ENCODE measurements at places on chromosomes 5 and 9.

DNA sequence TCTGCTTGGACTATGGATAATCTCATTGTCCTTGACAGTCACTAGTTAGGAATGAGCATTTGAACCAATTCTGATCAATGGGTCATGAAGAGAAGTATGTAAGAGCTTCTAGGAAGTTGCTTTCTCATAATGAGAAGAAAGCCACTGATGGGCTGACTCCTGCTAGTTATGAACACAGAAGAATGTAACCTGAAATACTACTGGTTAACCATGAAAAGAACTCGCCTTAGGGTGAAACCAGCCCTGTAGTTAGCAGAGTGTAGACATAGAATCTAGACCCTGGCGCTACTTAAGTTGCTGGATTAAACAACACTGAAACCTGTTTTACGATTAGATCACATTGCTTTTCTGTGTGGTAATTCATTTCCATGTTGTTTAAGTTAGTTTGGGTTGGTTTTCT, 26.6 kb downstream of the SLF1 start:
- DNase-seq, result no peak

DNA sequence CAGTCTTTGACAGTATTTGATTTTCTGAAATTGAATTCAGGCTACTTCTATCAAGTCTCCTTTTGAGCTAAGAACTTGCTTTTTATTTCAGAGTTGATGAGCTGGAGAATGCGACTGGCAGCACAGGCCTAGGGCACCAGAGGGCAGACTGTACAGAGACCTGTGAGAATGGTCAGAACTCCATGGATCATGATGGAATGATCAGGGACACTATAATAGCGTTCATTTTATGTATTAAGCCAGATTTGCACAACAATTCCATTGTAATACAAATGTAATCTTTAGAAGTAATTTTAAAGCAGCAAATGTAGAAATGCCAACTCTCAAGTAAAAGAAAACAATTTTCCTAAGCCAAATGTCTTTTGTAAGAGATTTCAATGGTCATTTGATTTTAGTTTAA, 902.4 kb downstream of the NR2F1-AS1 start:
- DNase-seq, result no peak

DNA sequence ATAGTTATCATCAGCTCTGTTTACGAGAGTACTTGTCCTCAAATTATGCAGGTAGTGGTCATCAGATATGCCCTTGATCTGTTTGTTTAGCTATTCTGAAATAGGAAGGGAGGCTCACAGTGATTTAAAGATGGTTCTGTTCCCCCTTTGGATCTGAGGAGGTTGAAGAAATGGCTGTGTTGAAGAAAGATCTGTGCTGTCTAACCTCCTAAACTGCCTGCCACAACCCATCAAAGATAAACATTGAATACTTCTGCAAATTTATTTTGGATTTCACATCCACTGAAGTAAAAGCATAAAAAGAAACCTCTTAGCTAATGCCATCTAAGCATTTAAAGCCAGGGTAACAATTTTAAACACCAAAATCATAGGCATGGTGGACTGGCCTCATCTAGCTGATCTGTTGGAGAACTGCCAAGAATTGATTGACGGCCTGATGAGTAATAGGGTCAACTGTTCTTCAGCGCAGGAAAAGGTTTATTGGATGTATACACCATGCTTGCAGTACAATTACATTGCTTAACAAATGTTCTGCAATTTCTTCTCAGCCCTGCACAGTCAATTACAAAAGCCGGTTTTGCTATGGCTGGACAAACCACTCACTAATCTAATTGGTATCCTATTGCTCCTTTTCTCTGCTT, 97.6 kb downstream of the SEMA6A start:
- no peak for DNase-seq

DNA sequence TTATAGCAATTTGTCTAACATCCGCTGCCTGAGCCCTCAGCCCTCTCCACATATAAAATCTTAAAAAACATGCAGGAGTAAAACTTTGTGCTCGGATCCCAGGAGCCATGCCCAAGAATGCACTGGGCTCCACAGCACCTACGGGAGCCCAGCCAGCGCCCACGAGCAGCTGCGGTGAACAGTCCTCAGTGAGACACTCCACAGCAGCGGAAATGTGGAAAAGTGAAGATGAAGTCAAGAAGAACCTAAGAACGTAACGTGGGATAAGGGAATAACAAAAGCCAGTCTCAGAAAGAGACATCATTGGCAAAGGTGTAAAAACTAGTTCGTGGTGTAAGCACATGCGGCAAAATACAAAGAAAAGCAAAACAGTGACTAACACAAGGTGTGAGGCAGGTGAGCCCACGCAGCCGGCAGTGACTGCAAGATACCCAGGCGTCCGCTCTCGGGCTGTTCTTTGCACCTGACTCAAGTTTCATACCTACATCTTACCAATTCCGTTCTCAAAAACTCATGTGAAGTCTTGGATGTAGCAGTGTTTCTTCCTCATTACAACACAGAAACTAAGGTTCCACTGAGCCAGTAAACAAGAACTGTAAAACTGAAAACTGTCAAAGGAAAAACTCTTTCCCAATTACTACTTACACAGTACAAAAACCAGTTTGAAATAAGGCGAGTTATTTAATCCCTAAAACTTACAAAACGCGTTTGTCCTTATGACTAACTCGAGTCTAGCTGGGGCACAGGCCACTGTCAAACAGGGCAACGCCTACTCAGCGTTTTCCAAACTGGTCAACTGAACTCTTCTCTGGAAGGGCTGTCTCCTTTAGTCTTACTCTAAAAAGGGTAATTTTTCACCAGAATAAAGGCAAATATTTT, 1.7 kb downstream of the CAMSAP1 start:
- peak; percentile 70 for DNase-seq

DNA sequence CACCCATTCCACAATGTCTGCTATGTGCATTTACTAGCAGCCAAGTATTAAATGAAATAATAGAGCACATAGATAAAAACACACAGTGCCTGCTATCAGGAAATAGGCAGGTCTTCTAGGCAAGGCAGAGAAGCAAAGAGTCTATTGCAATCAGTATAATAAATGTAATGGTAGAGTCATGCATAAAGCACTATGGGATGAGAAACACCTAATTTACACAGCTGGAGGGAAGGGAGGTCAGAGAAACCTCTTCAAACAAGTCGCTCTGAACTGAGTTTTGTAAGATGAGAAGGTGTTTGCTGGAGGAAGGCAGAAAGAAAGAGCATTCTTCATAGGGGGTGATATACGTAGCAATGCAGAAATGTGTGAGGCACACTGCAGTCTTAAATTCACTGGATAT, 341.0 kb upstream of the DMAC1 start:
- DNase-seq, result no peak

GRCh38 chr9:135947582-135947981, 13.6 kb downstream of the UBAC1 start:
- DNase-seq, result no peak

DNA sequence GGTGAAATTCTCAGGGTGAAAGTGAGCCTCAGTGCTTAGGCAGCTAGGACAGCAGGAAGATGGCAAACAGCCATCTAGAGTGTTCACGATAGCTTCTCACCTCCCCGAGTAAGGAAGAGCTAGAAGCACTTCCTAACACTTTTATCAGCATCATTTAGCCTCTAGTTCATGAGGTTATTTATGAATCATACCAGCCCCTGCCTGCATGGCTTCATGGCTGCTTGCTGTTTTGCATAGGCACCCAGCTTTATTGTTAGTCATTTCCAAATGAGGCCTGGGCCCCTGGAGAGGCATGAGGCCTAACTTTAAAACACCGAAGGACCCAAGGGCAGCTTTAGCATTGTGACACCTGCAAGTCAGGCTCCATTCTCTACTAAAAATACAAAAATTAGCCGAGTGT, 134.9 kb upstream of the PANK3 start:
- no peak for DNase-seq

- DNase-seq, result peak; percentile 38
These were observed 184.2 kb downstream of the EFNA5 start for GRCh38 chr5:107486489-107486888.

GRCh38 chr9:37730839-37731238, 22.8 kb upstream of the TRMT10B start:
- no peak for DNase-seq

Data from stimulated activated CD4-positive, alpha-beta T cell treated with anti-CD3 and anti-CD28 coated beads, Interleukin-15, amount 100 ng/mL, for 48 hours (primary cell).